Stimulated activated CD4-positive, alpha-beta T cell treated with anti-CD3 and anti-CD28 coated beads, Interleukin-4, amount 100 ng/mL, for 4 hours (primary cell): ENCODE measurements at places on chromosomes 16 and 17.
A peak's percentile ranks its signal among the peaks of the same experiment; 100 is the strongest.

DNA sequence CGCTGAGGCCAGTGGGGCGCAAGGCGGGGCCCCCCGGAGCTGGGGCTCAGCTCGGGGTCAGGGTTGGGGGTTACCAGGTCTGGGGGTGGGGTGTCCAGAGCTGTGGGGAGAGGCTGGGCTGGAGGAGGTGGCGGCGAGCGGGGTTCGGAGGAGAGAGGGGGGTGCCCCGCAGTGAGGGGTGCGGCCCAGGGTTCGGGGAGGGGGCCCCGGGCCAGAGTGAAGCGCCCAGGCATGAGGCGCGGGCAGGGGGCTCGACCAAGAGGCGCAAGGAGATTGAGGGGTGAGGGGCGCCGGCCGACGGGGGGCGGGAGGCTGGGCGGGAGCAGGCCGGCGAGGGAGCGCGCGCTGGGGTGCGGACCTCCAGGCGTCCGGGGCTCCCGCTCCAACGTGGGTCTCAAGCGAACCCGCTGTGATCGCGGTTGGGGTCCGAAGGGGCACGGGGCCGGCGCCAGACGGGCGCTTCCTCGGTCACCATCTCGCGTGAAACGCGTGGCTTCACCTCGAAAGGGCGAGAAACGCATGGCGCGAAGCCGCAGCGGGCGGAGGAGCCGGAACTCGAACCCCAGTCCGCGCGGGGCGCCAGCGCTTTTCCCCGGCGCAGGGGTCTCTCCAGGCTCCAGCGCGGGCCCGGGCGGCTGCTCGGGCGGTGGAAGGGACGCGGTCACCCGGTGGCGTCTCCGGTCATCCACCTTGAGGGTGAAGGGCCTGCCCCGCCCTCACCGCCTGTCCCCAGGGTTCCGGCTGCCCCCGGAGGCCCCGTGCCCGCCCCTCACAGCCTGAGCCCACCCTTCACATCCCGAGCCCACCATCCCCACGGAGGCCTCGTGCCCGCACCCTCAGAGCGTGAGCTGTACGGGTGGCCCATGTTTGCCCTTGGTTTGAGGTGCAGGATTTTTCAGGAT is 846 bp downstream of the CPNE7 start:
- no peak for DNase-seq

DNA sequence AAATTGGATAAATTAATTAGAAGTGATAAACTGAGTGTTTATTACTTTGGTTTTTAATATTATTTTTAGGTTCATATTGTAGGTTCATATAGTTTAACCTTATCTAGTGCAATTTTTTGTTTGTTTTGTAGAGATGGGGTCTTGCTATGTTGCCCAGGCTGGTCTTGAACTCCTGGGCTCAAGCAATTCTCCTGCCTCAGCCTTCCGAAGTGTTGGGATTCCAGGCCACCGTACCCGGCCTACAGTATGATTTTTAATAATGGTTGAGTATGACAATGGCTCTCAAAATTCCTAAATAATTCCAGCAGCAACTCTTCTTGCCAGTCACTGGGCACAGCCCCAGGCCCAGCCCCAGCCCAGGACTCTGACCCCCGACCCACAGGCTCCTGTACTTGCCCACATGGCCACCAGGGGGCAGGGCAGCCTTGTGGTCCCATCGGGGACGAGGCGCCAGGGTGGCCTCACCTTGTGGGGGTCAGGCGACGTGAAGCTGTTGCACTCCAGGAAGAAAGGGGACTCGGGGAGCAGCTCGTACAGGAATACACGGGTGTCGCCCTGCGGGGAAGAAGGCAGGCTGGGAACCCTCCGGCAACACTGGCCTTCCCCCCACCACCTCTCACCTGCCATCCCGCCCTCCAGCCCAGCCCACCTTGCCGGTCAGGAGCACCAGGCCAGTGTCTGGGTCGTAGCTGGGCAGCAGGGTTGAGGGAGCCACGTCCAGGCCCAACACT is 7.9 kb upstream of the PAM16 start:
- peak; percentile 68 for DNase-seq

- no peak for DNase-seq
Observed at GRCh38 chr17:44120851-44121605, 2.4 kb downstream of the HDAC5 start.

DNA sequence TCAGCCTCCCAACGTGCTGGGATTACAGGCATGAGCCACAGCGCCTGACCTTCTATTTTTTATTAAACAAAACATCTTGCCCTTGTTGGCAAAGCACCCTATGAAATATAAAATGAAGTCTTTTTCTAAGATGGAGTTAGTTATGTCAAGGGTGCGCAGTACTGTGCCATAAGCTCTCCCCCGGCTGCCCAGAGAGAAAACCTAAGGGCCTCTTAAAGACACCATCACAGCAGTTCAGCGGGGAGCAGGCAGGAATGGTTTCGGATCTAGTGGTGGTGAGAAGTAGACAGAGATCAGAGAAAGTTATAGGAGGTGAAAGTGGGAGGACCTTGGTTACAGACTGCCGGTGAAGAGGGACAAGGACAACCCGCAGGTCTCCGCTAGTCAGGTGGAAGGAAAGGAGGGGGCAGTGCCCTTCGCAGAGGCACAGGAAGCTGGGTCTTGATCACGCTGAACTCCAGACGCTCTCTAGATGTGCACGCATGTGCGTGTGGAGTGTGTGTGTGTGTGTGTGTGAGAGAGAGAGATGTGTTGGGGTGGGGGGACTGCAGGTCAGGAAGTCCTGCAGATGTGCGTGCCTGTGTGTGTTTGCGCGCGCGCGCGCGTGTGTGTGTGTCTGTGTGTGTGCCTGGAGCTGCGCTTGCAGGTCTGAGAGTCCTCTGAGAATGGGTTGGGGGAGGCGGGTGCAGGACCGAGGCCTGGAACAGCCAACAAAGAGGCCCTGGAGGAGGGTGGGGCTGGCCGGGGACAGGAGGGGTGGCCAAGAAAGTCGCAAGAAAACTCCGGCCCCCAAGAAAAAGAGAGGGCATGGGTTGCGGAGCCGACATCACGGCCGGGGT is 748 bp upstream of the CMTM3 start:
- DNase-seq: peak; percentile 52

- no peak for DNase-seq
Observed at GRCh38 chr16:48081656-48082055, 74.1 kb downstream of the ABCC12 start.

GRCh38 chr17:69103557-69104233 is 38.0 kb downstream of the ABCA6 start:
- DNase-seq: no peak

DNA sequence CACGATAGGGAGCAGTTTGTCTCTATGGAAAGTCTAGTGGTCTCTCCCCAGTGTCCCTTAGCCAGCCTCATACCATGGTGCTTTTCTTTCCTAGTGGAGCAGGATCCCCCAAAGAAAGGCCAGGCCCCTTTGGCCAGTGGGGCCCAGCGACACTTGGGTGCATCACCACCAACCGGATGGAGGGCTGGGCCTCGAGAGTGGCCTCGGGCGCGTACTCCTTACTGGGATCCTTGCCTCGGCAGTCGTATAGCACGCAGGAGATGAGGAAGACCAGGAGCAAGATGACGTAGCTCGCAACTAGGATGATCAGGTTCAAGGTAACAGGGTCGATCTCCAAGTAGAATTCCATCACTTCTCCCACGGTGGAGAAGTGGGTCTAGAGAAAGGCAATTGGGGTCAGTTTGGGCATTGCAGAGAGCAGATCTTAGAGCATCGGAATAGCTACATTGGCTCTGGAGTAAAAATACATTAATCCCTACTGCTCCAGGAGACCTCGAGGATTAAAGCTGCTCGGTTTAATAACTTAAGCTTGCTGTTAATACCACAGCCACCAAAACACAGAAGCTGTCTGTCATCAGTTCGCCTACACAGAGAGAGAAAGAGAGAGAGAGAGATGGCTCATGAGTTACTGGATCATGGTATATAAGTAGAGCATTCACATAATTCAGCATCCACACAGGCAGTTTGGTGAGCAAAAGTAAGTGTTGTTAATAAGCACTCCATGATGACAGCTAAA is at the start of gene SMIM36:
Gene SMIM36, minus strand, starts transcription at position 467 of the 736 bp plus-strand sequence.
- DNase-seq: no peak

DNA sequence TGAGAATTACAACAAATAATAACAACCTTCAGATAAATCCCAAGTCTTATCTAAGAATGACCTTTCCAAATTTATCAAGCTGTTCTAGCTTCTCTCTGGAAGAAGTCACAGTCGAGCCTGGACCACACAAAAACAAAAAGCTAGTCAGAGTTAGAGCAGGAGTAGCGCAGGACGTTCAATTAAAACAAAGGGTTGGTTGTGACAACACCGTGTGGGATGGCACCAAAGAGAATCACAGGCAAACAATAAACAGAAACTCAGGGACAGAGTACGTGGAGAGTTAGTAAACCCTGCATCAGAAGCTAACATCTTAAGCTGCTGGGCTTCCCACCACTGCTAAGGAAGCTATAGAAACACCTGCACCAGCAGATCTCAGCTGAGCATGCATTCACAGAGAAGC is 23.8 kb downstream of the ARHGAP17 start:
- DNase-seq: no peak

- no peak for DNase-seq
Observed at GRCh38 chr16:3602320-3602653, 9.1 kb downstream of the SLX4 start.

DNA sequence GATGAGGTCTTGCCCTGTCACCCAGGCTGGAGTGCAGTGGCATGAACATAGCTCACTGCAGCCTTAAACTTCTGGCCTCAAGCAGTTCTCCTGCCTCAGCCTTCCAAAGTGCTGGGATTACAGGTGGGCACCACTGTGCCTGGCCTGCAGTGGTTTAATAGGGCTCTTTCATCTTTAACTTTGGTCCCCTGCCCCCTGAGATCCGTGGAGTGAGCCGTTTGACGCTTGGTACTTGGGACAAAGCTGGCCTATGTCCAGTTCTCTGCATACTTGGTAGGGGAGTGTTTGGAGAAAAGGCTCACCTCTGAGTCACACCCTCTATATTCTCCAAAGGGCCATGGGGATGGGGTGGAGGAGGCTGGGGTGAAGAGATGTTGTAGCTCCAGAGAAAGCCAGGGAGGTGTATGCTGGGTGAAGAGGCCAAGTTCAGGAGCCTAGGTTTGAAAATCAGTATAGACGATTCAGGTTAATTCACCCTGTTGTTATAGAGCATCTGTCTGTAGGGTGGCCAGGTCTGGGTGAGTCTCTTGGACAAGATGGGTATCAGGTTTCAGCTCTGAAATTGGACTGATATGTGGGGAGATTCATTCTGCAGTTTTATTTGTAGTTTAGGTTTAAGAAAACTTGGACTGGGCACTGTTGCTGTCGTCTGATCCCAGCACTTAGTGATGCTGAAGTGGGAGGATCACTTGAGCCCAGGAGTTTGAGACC is 17.6 kb downstream of the ABCC1 start:
- no peak for DNase-seq

DNA sequence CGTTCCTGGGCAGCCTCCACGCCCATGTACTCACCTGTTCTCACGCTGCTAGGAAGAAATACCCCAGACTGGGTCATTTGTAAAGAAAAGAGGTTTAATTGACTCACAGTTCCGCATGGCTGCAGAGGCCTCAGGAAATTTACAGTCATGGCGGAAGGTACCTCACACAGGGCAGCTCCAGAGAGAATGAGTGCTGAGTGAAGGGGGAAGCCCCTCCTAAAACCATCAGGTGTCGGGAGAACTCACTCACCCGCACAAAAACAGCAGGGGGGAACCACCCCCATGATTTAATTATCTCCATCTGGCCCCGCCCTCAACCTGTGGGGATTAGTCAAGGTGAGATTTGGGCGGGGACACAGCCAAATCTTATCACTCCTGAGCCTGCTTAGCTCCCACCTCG is 18.2 kb downstream of the RAB40C start:
- no peak for DNase-seq

- DNase-seq: no peak
Observed at GRCh38 chr16:86982347-86982596, 334.9 kb downstream of the C16orf95 start.

GRCh38 chr17:2825253-2825970 is 29.2 kb downstream of the RAP1GAP2 start:
- no peak for DNase-seq

DNA sequence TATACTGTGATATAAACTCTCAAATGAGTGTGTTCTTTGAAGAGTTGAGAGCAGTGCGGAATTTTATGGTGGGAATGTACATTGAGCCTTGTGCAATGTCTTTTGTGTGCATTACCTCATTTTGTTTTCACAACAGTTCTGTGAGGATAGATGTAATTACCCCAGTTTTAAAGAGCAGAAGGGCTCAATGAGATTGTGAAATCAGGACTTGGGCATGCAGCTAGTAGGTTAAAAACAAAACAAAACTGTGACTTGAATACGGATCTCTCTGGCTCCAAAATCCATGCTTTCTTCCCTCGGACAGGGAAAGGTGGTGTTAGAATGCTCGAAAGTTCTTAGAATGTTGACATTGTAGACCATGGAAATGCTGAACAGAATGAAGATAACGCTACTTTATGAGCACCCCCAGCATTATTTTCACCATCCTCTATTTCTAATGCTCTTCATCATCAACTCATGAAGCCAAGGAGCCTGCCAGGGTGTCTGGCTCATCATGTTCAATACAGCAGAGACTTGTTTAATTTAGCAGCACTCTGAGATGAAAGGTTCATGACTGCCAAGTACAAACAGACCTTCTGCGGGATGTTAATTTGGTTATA is 17.1 kb downstream of the MRTFB start:
- DNase-seq: no peak

DNA sequence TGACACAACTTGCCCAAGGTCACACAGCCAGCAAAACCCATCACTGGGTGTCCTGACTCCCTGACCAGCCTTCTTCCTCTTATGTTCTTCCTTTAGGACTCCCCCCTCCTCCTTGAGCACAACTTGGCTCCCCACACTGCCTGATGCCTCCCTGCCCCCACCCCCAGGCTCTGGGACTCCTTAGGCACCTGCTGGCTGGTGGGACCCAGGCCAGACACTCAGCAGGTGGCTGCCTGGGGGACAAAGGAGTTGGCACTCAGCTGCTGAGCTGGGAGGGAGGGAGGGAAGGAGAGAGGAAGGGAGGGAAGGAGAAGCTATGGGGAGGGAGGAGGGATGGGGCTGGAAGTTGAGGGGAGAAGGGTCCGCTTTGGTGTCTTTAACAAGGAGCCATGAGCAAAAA is 8.0 kb downstream of the SEZ6 start:
- DNase-seq: no peak

GRCh38 chr17:2703181-2703580 is 8.4 kb downstream of the CLUH start:
- no peak for DNase-seq

GRCh38 chr16:27220527-27220926 is 17.2 kb downstream of the KDM8 start:
- no peak for DNase-seq

GRCh38 chr17:81332914-81333528 is 37.9 kb upstream of the SLC38A10 start:
- DNase-seq: no peak

DNA sequence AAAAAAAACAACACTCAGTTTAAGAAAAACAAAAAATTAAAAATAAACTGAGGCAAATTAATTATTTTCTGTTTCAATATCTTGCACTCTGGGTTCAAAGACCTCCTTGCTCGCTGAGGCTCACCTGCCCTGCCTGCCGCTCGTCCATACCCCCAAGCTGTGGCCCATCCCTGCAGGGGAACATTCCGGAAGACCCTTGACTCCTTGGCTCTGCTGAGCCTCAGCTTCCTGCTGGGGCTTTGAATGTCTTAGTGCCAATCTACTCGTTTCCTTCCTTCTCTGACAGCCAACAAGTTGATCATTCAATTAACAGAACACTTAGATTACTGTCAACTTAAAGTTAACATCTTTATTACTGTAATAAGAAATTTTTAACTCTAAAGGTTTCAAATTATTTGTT is 24.3 kb downstream of the G6PC1 start:
- no peak for DNase-seq

- DNase-seq: no peak
Observed at GRCh38 chr16:73048292-73049080, 558 bp upstream of the ZFHX3 start.

GRCh38 chr17:27609611-27610303 is 21.2 kb upstream of the LGALS9 start:
- no peak for DNase-seq

- no peak for DNase-seq
Observed at GRCh38 chr17:56929362-56929969, 15.6 kb upstream of the TRIM25 start.
